ENCODE measurements at places on chromosomes 3 and 15.

DNA sequence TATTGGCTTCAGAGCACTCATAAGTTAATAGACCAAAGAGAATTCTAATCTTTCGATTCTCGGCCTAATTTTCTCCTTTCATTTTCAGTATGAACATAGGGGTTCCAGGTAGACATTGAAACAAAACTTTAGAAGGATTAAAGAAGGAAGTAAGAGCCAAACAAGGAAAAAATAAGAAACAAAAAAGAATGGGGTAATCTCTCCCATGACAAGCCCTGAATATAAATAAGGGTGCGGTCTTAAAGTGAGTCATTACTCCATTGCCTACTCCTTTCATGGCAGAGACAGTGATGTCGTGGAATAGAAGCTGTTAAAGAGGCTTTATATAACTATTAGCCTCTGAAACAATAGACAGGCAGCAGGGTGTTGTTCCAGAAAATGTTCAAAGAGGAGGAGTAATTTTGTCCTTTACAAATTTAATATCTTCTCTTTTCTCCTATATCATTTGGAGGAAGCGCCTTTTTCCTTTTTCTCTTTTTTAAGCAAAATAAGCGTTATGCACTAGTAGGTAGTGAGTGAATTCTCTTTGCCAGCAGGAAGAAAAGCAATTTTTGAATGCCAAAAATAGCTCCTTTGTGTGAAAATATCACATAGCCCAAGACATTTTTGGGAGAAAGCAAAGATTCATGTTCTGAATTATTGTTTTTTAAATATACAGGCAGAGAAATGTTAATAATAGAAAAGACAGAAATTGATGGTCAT is 607.9 kb upstream of the KCNMB2 start:
- no peak for DNase-seq

- no peak for DNase-seq
These were observed 31.5 kb upstream of the RPS17 start for GRCh38 chr15:82571722-82572222.

- DNase-seq = no peak
These were observed 30.3 kb downstream of the GALNT15 start for GRCh38 chr3:16204751-16205150.

DNA sequence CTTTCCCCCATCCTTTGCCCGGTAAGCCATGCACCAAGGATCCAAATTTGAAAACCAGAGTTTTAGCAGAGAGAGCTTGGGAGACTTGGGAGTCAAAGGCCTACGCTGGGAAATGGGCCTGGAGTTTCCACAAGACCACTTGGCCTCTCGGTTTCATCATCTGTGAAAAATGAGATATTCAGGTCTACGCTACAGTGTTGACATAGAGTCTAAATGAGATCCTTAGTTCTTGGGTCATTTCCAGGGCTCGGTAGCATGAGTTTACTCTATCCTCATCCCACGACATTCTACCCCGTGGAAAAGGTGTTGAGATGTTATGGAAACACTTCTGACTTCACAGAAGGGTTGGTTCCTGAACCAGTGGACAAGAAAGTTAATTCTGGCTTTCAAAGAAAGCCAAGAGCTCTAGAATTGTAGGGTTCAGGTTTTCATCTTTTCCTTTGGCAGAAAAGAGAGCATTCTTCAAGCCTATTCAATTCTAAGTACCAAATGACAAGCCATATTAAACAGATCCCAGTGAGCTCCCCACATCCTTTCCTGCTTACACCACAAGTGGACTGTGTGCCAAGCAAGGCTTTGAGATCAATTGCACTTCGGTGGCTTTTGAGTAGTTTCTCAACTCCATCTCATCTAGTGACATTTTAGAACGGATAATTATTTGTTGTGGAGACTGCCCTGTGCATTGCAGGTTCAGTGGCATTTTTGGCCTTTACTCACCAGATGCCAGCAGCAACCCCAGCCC is 219.7 kb downstream of the SLCO3A1 start:
- DNase-seq = no peak

GRCh38 chr3:84881288-84881687 is 77.5 kb upstream of the CADM2 start:
- no peak for DNase-seq

GRCh38 chr3:186802701-186803100 is 3.6 kb downstream of the RFC4 start:
- DNase-seq = no peak

DNA sequence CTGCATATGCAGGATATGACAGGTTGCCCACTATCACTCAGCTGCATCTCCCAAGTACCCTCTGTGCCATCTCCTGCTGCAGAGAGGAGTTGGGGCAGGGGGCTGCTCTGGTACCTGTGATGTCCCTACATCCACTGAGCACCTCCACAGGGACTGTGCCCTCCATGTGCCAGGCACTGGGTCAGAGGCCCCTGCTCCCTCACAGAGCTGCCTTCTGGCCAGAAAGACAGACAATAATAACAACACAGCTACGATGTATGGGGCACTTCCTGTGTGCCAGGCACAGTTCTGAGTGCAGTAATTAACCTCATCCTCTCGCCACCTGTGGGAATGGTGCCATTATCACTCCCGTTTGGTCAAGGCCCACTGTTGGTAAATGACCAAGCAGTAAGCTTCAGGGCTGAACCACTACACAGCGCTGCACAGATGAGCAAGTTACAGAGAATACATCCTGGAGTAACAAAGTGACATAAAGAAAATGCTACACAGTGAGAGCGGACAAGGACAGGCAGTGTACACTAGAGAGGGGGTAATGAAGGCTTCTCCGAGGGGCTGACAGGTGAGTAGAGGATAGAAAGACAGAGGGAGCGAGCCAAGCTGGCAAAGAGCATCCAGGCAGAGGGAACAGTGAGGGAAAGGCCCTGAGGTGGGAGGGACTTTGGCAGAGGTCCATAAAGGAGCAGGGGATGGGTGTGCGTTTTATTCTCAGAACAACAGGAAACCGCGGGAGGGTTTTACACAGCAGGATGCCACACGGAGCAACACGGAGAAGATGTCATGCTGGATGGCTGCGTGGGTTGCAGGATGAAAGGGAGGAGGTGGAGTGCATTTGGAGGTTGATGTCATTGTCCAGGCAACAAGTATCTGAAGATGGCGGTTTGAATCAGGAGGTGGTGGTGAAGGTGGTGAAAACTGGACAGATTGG is 13.6 kb downstream of the WNT7A start:
- DNase-seq = no peak

- DNase-seq = no peak
These were observed 152.9 kb downstream of the XXYLT1 start for GRCh38 chr3:195117978-195118581.

DNA sequence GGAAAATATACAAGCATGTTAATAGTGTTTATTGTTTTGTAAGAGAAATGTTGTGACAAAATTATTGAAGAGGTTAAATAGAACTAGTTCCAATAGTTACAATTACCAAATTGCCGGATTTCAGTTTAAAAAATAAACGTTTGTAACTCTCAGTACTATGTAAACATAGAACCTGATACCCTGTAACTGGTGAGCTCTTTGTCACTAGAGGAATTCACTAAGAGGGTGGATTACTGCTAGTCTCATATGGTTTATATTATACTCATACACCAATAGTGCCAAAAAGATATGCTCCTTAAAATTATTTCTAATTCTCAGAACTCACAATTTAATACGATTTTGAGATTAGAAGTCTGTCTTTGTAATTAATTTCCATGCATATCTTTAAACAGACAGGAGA is 7.6 kb upstream of the GMNC start:
- DNase-seq = no peak

DNA sequence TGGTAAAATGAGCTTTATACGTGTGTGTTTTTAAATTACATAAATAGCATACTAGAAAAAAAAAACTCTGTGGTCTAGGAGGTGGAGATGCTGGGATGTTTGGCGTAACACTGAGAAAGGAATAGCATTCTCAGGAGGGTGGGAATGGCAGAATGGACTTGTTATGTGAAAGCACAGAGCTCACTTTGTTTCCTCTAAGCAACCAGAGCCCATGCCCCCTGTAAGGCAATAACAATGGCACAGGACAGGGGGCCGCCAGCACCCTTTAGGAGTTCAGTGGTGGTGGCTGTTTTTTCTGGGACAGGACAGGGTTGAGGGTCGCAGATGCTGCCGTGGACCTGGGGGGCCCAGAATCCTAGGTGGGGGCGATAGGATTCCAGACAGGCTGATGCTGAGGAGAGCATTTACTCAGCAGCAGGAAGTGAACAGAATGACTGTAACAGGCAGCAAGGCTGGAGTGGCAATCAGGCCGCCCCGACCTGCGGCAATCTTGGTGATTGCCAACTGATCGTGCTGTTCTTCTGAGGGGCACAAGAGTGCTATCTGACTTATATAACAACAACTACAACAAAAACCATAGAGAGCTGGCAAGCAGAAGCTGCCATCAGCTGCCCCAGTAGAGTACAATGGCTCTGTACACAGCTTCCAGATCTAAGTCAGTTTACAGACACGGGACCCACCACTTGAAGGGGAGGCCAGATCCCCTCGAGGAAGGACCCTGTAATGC is 160.4 kb downstream of the UACA start:
- DNase-seq = no peak

DNA sequence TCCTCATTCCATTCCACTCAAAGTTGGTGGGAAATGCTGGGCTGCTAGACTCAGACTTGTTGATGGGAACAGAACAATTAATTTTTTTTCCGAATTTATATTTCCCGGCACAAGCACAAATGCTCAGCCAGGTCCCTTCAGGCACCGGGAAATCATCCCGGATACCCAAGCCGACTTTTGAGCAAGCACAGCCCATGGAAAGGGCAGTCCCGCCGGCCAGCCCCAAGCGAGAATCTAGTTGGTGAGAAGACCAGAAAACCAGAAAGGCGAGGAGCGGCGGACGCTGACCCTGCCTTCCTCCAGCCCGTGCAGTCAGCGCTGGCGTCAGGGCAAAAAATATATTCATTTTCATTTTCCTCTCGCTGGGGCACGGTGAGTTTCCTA is 763 bp upstream of the ZIC4 start:
- DNase-seq = no peak

GRCh38 chr3:100710261-100710968 is 1.1 kb downstream of the TFG start:
- no peak for DNase-seq

GRCh38 chr3:63405882-63406281 is 127.8 kb downstream of the SYNPR start:
- no peak for DNase-seq

- no peak for DNase-seq
These were observed 159.4 kb upstream of the GBE1 start for GRCh38 chr3:81920816-81921215.

DNA sequence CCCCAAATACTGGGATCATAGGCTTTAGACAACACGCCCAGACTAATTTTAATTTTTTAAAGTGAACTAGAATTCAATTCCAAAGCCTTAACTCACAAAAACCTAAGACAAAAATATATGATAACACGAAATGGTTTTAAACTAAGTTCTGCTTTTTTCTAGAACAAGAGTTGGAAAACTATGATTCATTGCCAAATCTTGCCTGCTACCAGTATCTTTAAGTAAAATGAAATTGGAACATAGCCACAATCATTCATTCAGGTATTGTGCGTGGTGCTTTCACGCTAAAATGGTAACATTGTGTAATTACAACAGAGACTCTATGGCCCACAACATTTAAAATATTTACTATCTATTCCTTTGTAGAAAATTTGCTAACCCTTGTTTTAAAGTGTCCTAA is 488.0 kb upstream of the ZNF385D start:
- DNase-seq = no peak

GRCh38 chr15:90294601-90295269 is 29.3 kb downstream of the NGRN start:
- peak; percentile 71 for DNase-seq

- DNase-seq = peak; percentile 22
These were observed 36.8 kb downstream of the EHD4 start for GRCh38 chr15:41935566-41936020.

- DNase-seq = no peak
These were observed 65.0 kb downstream of the CCNL1 start for GRCh38 chr3:157094751-157095480.

DNA sequence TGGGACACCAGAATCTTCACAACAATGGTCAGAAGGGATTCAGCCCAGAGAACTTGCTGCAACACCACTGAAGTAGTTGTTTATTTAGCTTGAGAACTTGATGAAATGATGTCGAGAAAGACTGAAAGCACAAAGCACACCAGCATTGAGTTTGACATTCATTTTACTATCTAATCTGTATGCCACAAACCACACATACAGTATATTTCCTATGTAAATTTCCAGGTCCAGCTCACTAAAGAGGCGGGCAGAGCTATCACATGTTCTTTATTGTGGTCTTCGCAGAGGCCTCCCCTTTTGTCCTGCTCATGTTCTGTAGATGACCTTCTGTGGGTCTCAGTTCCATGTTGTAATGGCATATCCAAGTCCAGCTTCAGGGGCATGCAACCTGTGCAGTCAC is 10.4 kb upstream of the FMN1 start:
- no peak for DNase-seq

- no peak for DNase-seq
These were observed 219.4 kb upstream of the BHLHE40 start for GRCh38 chr3:4759689-4760312.

DNA sequence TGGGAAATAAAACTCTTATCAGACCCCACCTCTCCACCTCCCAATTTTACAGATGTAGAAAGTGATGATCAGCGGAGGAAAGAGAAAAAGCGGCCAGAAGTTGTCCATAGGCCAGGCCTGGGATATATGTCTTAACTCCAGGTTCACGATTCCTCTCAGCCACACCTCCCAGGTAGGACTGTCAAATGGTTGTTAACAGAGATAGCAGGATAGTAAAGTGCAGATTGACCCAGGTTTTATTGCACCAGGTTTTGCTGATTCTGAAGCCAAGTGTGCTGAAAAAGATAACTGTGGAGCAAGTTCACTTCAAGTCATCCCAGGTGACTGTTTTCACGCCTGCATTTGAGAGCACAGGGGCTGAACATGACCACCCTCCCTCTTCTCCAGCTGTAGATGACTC is 36.1 kb downstream of the LSM3 start:
- no peak for DNase-seq

DNA sequence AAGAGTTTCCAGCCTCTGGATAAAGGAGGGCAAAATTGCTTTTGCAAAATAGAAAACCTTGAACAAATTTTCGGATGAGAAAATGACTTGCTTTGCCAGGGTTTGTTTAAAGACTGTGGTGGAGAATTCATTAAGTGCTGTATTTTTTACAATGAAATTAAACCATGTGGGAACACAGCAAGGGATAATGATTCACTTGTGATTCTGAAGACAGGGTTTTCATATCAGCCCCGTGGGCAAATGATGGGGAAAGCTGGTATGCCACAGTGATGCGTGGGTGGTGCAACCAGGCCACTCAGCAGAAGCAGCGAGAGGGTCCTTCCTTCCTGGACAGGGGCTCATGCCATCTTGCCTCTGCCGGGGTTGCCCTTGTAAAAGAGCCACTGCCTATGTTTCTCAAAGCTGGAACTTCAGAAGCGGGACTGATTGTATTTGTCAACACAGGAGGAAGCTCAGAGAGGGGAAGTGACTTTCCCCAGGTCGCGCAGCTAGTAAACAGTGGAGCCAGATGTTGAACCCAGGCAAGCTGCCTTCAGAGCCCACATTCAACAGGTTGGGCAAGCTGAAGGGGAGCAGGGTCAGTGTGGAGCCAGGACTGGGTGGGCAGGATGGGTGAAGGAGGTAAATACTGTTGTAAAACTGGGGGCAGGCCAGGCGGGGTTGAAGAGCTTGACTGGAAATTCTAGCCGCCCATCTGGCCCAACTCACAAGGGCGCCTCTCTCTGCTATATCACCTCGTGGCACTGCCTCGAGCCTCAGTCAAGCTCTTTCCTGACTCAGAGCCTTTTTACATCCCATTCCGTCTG is 79.1 kb downstream of the TOP2B start:
- no peak for DNase-seq
